ENCODE measurements at places on chromosomes 12 and 14. TPM values are rescaled to one million over a fixed set of nuclear protein-coding genes. Genes with fewer than 3 reads are reported as not detected.

The KRT83 gene
- total RNA-seq = not detected

- no peak for DNase-seq
Observed at GRCh38 chr12:130158754-130159059, 3.6 kb upstream of the FZD10 start.

DNA sequence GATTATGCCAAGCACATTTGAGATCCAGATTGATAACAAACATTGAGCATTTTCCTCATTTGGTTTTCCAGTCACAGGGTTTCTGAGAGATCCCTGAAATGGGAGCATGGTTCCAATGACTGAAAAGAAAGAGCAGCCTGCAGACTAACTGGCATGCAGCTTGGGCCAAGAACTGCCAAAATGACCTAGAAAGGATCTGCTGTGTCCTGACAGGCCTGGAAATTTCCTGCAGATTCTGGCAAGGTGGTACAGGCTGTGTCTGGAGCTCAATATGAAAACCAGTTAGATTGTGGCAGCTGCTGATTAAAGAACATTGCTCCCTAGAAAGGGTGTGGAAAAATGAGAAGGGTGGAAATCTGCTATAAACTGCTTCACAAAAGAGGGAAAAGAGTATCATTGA, 417.3 kb downstream of the IPO8 start:
- DNase-seq = no peak

The PRPH gene
- total RNA-seq = not detected

The PMCH gene
- not detected for total RNA-seq

DNA sequence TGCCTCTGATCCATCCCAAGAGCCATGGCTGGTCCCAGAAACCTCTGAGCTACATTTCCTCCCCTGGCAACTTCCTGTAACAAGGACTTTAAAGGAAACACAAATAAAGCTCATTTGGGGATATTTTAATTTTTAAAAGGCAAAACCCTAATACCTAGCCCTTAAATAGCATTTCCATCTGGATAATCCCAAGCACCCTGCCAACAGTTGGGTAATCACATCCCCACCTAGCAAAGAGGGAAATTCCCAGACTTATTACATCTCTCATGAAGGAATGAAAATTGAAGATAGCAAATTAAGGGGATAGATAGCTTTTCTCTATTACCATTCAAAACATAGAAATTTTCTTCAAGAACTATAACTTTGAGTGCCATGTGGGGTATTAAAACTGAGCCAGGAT, 213.7 kb upstream of the BMP4 start:
- DNase-seq = no peak

DNA sequence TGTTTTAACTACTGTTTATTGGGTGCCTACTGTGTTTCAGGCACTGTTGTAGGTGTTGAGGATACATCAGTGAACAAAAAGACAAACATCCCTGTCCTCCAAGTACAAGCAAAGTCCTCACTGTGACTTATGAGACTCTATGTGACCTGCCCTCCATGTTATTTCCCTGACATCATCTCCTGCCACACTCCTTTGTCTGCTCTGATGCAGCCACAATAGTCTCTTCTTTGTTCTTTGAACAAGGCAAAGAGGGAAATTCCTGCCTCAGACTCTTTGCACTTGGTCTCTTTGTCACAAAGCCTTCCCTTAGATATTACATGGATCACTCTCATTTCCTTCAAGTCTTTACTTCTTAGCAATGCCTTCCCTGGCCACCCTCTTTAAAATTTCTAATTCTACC, 240.1 kb upstream of the SRRM4 start:
- no peak for DNase-seq

The TBC1D30 gene
- total RNA-seq = 0.42 TPM

The SLC6A13 gene
- 0.52 TPM for total RNA-seq

DNA sequence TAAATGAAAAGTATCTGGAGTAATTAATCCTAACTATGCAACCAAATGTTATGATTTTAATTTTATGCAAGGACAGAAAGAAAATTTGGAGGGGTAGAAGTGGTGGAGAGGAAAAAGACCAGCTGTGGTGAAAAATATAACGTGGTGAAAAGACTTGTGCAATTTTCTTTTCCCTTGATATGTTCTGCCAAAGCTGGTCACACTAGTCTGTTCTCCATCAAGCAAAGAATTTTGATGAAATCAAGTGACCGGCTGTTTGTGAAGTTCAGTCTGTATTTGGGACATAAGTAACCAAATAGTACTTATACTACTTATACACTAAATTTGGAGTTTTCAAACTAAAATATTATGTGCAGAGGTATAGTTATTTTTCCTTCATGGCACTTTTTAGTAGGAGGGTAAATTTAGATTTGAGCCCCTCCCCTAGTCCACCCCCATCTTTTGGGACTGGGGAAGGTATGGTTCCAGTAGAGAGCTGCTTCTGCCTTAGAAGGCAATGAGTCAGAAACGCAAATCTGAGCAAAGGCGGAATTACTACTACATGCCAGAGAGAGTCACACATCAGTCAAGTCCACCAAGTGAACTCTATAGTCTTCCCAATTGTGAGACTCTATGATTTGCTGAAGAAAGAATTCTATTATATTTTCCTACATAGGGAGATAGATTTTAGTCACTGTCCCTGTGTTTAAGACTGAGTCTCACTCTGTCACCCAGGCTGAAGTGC, 229.7 kb downstream of the SLC25A21 start:
- no peak for DNase-seq

DNA sequence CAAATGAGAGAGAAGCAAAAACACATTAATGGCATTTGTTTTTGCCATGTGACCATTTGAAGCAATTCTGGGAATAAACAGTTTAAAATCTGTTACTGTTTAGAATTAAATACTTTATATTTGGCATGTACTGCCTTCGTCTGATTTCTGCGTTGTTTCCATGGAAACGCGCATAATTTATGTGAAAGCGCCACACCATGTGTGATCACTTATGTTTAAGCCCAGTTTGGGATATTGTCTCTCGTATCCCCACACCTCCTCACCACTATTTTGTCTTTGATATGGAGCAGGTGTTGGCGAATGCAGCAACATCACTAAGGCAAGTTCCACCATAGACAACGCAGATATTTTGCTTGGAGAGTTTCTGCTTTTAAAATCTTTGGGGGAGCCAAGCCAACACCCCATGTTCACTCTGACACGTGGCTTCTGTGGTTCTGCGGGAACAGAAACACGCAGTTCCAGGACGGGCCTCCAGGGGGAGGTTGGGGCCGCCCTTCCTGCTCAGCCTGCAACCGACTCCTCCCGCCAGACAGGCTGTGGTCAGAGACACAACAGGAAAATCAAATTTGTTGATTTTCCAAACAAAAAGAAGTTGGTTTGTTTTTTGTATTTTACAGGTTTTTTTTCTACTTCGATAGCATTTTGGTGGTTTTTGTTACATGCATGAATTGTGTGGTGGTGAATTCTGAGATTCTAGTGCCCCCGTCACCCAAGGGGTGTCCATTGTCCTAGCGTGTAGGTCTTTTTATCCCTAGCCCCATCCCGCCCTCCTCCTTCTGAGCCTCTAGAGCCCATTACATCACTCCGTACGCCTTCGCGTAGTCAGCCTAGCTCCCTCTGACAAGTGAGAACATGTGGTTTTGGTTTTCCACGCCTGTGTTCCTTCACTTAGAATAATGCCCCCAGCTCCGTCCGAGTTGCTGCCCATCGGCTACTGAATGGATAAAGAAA, 101.9 kb upstream of the SFSWAP start:
- DNase-seq = peak; percentile 21

- DNase-seq = peak; percentile 75
Observed at GRCh38 chr12:46370792-46371717, 1.5 kb downstream of the SLC38A2 start.

GRCh38 chr14:41957459-41957858, 350.8 kb downstream of the LRFN5 start:
- DNase-seq = no peak

DNA sequence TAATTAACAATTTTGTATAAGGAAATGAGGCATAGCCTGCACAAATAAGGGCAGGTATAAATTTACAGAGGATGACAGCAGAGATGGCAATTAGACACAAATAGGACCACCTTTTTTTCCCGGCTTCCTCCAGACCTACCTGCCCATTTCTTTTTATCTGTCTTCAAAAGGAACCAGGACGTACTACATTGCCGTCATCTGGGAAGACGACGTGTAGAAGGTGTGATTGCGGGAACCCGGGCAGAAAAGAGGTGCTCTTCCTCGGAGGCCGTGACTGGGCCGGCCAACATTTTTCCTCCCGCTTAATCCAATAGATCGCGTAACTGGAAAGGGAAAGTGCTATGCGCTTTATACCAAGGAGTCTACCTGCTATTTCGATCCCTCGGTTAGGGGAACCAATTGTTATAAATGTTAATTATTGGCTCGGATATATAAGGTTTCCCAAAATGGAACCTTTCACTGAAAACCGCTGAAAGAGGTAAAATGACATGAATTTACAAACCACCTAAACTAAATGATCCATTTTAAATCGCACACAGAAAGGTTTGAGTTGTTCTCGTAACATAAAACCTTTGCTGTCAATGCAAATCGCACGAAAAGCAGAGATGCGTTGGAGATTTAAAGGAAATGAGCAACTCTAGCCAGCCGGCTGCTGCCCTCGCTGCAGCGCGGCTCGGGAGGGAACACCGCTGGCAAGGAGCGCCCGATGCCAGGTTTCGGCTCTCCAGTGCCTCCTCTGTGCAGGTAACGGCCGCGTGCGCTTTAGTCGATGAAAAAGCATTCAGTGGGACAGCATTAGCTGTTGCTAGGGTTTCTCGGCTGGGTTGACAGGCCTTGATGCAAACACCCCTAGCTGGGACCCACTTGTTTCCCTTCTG, 2.8 kb upstream of the SIX1 start:
- DNase-seq = no peak

DNA sequence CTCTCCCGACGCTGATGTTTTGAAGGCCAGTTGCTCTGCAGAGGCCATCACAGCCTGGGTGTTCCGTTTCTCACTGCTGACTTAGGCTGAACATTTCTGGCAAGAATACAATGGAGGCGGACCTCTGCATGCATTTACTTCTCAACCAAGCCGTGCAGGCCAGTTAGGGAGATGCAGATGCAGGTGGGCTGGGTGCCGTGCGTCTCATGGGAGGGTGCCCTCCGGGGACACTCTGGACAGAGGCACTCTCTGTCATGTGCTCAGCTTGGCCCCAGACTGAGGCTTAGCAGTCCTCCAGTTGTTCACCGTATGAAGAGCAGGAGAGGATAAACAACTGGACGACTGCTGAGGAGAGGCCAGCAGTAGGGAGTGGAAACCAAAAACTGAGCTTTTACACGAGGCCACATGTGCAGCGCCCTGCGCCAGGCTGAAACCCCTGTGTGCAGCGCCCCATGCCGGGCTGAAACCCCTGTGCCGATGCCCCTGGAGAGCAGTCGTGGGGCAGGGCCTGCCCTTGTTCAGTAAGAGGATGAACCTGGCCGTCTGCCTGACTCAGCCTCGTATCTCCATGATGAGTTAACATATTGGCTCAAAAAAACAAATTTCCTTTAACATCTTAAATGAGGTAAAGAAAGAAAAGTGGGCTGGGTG, 32.3 kb downstream of the DDX51 start:
- no peak for DNase-seq

- DNase-seq = peak; percentile 67
Observed at GRCh38 chr12:107379852-107380567, 286.7 kb upstream of the CRY1 start.

DNA sequence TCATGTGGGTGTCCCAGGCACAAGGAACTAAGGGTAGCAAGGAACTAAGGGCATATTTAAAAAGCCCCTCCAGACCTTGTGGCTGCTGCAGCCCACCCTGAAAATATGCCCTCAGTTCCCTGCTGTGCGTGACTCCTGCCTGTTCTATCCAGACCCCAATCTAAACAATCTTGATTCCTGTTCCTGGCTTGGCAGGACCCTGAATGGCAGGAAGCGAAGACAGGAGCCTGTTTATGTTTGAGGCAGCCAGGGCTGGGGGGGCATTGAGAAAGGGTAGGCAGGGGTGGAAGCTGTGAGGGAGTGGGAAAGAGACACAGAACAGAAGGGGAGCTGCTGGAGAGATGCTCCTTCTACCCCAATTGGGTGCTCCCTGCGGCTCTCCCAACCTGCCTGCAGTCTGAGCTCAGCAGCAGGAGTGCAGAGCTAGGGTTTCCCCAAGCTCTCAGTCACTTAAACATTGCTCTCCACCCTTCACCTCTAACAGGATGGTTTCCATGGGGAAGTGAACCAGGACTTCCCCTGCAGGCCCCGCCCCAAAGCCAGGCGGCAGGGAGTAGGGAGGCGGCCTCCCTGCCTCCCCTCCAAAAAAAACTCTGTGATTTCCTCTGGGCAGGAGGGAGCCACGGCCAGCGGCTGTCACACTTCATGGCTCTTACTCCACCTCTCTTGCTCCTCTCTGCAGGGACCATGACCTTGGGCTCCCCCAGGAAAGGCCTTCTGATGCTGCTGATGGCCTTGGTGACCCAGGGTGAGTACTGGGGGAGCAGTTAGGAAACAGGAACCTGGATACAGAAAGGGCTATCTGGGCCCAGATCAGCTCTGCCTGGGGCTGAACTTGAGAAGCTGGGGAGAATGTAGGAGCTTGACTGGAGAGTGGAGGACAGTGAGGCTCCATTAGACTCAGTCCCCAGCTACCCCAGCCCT, 4.7 kb downstream of the ACVRL1 start:
- no peak for DNase-seq

- DNase-seq = peak; percentile 21
Observed at GRCh38 chr12:96416033-96416799, 16.0 kb upstream of the CDK17 start.

GRCh38 chr12:54719691-54720090, 71.5 kb upstream of the DCD start:
- DNase-seq = no peak

GRCh38 chr12:53179687-53180219, 769 bp upstream of the ZNF740 start:
- no peak for DNase-seq

DNA sequence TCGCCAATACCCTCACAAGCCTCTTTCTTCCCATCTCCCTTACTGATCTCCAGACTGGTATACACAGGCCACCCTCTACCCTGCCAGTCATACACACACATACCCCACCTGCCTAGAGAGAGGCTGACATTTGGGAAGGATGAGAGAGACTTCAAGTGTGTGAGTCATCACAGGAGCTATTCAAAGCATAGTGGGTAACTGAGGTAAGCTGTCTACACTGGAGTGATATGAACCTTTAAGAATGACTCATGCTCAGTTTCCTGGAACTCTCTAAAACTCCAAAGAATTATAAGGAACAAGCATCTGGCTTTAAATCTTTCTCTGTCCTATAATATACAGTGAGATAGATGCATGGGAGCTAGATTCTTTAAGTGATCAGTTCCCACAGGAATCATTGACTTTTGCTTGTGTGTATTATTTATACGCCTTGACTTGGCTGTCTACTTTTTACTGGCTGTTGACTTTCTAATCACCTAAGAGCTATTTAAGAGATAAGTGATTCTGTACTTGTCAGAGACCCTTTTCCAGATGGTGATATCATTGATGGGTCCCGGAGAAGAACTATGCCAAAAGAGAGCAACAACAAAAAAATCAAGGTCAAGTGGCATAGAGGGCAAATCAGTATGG, 5.8 kb downstream of the IGF1 start:
- DNase-seq = no peak

DNA sequence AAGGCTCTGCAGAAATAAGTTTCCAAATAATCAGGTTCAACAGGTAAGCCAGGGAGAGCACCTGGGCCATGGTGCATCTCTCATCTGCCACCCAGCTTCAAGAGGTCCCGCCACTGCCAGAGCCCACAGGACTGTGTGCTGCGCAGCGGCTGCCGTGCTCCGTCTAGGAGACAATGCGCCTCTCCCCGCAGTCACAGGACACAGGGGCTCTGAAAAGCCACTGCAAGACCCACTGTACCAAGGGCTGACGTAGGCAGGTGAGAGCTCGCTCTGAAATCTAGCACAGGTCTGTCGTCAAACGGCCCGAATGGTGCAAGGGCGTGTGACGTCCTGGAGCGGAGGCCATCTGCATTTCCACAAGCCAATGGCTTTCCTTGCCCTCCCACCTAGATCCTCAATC, 201.1 kb downstream of the CALM1 start:
- DNase-seq = no peak

GRCh38 chr14:65074449-65075150, 27.7 kb downstream of the MAX start:
- DNase-seq = no peak

All from HepG2 (cell line).